ENCODE measurements at places on chromosomes 16 and 17.

GRCh38 chr16:14015948-14016347 is 55.2 kb upstream of the MRTFB start:
- no peak for DNase-seq

DNA sequence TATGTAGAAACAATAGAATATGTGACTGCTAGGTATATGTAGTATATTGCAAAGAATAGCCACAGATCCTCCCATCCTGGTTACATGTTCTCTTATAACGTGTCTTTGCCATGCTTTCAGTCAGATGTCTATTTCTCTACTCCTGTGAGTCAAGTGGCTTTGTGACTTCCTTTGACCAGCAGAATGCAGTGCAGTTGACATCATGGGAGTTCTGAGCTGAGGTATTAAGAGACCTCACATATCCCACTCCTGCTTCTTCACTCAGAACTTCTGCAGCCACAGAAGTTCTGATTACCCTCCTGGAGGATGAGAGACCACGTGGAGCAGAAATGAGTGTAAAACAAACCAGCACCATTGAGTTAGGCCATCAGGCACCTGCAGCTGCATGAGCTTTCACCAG is 222.5 kb downstream of the PRKCA start:
- DNase-seq: no peak

DNA sequence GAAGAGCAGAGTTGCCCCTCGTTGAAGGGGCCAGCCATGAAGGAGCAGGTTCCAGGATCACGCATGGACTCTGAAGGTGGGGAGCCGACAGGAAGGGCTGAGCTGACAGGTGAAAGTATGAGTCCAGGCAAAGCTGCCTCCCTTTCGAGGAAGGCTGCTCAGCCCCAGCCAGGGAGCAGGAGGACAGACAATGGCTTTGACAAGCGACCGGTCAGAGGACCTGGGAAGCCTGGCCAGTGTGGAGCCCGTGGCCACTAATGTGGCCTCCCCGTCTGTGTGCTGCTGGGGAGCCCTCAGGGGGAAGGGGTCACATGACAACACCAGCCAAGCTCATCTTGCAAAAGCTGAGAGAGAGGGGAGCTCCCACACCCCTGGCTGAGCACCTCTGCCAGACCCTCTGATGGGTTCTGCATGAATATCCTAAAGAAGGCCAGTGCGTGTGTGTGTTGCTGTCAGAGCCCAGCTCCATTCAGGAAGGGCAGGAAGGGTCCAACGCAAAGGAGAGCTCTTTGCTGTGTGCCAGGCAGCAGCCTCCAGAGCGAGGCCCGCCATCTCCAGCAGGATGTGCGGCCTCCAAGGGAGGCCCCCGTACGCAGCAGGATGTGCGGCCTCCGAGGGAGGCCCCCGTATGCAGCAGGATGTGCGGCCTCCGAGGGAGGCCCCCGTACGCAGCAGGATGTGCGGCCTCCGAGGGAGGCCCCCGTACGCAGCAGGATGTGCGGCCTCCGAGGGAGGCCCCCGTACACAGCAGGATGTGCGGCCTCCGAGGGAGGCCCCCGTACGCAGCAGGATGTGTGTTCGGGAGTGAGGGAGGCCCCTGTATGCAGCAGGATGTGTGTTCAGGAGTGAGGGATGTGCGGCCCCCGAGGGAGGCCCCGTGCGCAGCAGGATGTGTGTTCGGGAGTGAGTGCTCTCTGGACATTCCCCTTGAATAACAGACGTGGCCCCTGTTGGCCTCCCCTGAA is 102.1 kb upstream of the CHMP6 start:
- no peak for DNase-seq

GRCh38 chr16:2963723-2964474 is at the start of gene KREMEN2:
Gene KREMEN2 (plus strand): TSS chr16:2964275. CDS start chr16:2964521, 246 bp downstream.
- no peak for DNase-seq

DNA sequence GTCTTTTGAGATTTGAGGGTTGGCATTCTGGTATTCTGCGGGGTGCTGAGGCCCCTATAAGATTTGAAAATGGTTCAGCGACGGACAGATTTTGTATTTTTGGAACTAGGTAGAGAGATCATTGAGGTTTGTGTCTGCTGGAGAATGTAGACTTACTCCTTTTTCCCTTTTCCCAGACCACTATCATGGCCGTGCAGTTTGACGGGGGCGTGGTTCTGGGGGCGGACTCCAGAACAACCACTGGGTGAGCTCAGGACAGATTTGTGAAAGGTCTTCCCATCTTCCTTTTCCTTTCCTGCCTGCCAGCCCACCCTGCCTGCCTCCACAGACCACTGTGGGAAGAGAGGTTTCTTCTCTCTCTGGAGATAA is 572 bp downstream of the PSMB6 start:
- no peak for DNase-seq

DNA sequence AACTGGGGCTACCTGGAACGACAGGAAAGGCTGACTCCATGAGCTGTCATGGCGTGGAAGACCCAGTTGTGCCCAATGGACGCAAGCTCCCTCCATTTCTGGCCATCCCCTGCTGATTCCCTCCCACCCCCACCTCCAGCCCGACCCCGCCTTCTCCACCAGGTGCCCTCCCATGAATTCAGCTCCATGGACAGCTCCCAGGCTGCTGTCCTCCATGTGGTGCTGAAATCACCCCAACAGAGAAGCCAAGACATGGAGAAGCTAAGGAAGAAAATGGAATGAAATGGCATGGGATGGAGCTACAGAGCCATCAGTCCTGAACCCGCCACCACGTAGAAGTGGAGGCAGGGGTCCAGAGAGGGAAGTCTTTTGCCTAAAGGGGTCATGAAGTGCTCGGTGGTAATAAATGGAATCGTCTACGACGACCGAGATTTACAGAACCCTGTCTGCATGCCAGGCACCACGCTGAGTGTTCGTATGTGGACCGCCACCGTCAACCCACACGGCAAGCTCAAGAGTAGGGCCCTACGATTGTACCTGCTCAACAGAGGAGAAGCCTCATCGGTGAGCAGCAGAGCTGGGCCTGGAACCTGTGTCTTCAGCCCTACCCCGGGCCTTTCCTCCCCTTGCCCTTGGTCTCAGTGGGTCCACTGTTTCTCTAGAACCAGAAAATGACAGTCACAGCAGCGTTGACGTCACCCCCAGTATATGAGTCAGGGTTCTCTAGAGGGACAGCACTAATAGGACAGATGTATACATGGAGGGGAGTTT is 9.3 kb upstream of the ZC3H18 start:
- no peak for DNase-seq

Data from cardiac septum (tissue), 1 donor.